ENCODE measurements at places on chromosomes 7 and 10.

GRCh38 chr7:32059289-32060011 is 10.8 kb downstream of the PDE1C start:
- no peak for DNase-seq

DNA sequence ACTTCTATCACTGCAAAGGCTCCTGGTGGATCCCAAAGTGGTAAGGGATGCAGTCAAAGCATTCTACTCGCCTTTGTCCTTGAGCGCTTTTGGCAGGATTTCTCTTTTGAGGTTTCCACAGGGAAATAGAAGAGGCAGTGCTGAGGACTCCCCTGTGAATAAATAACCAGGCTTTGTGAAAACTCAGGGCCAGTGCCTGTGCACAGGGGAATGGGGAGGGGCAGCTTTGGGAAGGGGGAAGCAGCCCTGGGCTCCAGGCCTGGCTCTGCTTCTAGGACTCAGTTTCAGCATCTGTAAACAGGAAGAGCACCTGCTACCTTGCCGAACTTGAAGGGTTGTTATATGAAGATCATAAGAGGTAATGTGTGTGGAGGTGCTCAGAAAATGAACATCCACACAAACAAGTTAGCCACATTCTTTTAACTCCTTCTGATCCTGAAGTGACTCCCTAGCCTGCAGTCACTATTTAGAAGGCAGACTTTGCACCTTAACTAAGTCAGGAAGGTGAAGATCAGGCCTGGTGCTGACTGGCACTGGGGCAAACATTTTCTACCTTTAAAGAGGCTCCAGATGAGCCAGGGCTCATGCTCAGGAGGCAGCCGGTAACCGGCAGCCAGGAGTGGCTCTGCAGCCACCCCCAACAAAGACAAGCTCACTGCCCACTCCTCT is 22.5 kb upstream of the MMP21 start:
- DNase-seq: no peak

DNA sequence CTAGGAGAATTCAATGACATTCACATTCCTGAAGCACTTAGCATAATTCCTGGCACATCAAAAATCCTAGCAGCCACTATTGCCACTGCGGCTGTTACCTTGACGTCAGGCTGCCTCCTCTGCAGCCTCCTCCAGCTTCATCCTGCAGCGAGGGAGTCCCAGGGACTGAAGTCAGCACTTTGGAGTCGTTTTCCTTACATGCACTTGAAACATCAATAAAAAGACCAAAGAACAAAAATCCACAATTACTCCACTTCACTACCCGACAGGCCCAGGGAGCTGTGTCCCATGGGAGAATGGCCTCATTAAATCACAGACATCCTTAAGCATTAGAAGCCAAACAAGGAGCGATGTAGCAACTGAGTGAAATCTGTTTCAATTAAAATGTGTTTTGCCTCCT is 48.6 kb upstream of the NANOS1 start:
- DNase-seq: no peak

DNA sequence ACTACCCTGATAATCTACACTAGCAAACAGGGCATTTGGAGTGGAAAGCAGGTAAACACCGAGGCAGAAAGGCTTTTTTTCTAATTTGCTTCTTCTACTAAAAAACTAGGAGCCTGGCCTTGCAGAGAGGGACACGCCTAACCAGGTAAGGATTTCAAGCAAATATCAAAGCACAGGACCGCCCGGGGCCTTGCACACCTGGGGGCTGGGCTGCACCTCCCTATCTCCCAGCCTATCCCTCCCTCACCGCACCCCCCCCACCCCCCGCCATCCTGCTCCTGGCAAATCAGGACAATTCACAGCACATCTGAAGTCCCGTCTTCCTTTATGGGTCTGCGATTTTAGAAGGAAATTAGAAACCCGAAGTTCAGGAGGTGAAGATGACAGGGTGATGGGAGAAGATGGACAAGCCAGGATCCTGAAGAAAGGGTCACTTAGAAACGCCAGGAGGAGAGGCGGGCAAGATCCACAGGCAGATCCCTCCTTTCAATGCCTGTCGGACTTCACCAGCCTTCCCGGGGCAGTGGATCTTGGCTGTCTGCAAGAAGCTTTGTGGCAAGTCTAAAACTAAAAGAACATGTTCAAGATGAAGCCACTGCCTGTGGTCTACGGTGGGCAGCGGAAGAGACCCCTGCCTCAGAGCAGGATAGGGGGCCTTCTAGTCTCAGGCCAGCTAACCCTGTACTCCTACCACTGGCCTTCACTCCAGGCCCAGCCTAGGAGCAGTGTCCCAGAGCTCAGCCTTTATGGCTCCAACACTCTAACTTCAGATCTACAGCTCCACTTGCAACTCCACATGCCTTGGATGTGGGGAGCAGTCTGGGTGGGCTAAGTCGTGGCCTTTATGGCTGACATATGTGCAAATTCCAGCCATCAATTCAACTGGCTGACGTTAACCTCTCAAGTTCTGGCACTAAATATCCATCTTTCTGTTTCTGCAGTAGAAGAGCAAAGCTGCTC is 43.9 kb downstream of the TNS3 start:
- no peak for DNase-seq
